ENCODE measurements at places on chromosomes 7 and 10.

- no peak for DNase-seq
Observed at GRCh38 chr7:37445064-37445723, 3.5 kb downstream of the ELMO1 start.

DNA sequence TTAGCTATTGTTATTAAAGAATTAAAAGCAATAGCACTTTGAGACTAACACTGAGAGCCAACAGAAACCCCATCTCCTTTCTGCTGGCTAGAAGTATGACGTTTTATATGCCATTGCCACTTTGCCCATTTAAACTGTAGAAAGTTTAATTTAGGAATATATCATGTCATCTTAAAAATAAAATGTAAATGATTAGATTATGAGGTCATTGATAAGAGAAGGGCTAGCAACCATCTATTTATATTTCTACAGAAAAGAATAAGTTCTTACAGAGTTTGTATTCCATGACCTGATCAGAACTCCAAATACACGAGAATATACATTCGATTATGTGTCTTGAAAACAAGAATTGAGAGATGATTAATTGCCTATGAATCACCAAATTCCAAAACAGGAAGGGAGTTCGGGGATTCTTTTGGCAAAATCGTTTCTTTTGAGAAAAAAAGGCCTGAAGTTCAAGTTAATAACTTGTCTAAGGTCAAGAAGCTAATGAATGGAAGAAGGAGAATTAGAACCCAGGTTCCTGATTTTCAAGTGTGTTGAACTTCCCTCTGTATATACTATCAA, 227.0 kb downstream of the TRIL start:
- no peak for DNase-seq

GRCh38 chr7:142263598-142264380, 5.9 kb upstream of the PRSS58 start:
- no peak for DNase-seq

DNA sequence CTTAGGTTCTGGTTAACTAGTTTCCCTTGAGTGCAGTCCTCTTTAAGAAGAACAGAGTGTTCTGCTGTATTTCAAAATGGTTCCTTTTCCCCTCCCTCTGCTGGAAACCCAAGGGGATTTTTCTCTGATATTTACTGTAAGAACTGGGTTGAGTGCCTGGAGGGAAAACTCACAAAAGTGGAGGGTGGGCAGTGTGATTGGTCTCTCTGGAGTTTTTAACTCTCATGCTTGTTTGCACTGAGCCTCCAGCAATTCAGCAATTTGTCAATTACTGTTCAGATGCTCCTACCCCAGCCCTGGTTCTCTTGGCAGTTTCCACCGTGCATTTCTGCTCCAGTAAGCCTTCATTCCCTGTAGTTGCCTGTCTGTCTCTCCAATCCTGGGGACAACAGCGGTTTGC, 273.4 kb upstream of the SORCS1 start:
- no peak for DNase-seq

DNA sequence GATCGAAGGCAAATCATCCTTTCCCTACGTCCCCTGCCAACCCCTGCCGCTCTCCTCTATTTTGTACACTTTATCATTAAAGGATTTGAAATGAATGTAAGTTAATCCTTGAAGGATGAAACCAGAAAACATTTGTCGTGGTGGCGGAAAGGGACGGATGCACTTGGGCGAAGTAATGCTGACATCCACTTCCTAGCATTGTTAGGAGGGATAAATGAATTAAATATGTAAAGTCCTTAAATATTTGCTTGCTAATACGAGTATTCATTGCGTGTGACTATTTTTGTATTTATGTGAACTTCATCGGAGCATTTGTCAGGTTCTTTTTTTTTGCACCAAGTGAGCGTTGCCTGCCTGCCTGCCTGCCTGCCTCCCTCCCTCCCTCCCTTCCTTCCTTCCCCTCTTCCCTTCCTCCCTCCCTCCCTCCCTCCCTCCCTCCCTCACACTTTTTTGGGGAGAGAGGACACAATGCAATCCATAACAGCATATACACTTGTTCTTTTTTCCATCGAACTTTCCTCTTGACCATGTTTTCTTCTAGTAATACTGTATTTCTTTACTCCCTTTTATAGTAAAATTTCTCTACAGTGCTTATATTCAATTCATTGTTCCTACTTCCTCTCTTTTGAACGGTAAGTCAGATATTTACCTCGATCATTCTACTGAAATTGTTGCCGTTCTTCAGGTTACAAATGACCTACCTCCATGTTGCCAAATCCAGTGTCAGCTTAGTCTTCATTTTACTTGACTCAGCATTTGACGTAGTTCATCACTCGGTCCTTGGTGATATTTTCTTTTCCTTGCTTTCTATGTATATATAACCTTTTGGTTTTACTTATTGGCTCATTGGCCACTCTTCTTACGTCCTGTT, 831 bp downstream of the CCDC7 start:
- no peak for DNase-seq

DNA sequence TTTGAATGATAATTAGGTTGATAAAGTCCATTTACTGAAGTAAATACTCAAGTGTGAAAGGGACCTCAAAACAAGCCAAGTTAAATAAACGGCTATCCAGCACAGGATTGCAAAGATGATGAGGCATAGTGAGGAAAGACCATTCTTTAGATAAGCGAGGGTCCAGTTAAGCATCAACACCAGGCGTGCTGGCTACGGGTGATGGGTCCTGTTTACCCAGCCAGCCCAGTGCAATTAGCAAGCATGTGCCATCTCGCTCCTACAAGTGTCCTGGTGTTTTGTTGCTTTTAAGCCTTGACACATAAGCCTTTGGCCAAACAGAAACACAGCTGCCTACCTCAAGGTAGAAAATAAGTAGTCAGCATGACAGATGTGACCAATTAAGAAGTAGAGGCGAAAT, 7.1 kb downstream of the NEBL start:
- DNase-seq: no peak

DNA sequence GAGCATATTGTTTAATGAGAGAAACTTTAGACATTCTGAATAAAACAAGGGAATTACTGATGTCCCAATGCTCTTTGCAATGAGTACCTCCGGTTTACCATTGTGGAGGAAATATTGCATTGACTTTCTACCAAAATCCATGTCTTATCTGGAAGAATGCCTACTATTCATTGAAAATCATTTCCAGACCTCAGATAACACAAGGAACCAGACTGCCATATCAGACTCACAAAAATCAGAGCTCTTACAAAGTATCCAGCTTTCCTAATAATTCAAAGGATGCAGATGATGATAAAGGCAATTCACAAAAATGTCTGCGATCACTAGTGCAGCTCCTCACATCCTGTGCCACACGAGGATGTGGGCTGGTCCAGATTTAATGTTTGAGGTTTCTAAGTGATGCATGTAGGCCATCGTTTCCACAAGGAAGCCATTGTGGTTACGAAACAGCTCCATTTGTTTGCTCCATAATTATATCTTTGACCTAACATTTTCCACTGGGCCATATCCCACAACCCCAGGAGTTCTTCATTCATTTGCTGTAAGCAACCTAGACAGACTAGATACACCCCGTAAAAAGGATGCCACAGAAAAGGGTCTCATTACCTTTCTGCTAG, 831.1 kb upstream of the C7orf33 start:
- DNase-seq: no peak

- DNase-seq: no peak
Observed at GRCh38 chr7:36002900-36003299, 150.2 kb upstream of the EEPD1 start.

DNA sequence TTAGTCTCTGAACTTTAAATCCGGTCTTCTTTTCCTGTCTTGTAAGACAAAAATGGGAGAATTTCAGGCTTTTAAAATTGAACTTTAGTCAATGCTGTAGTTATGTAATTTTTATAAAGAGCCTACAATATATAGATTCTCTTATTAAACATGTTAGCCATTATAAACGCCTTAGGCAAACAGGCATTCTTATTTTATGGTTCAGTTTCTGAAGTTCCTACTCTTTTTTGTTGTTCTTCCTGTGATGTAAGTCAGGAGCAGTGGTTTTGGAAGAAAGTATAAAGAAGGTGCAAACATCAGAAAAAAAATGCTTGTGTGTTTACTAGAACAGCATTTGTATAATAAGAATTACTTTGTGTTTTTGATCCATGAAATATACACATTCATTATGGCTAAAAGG, 41.6 kb downstream of the BICC1 start:
- no peak for DNase-seq

GRCh38 chr7:10934292-10934691, 39.4 kb upstream of the PHF14 start:
- DNase-seq: no peak

GRCh38 chr10:22610610-22611009, 103.8 kb downstream of the PIP4K2A start:
- DNase-seq: no peak

DNA sequence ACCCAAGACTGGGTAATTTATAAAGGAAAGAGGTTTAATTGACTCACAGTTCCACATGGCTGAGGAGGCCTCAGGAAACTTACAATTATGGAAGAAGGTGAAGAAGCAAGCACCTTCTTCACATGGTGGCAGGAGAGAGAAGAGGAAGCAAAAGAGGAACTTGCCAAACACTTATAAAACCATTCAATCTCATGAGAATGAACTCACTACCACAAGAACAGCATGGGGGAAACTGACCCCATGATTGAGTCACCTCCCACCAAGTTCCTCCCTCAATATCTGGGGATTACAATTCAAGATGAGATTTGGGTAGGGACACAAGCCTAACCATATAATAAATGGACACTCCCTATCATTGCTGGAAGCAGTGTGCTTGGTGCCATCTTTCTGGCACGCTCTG, 506.3 kb downstream of the CALN1 start:
- DNase-seq: no peak

Data from effector CD8-positive, alpha-beta T cell (primary cell).